ENCODE measurements at places on chromosomes 3 and 15. TPM values are rescaled to one million over a fixed set of nuclear protein-coding genes. Genes with fewer than 3 reads are reported as not detected.

DNA sequence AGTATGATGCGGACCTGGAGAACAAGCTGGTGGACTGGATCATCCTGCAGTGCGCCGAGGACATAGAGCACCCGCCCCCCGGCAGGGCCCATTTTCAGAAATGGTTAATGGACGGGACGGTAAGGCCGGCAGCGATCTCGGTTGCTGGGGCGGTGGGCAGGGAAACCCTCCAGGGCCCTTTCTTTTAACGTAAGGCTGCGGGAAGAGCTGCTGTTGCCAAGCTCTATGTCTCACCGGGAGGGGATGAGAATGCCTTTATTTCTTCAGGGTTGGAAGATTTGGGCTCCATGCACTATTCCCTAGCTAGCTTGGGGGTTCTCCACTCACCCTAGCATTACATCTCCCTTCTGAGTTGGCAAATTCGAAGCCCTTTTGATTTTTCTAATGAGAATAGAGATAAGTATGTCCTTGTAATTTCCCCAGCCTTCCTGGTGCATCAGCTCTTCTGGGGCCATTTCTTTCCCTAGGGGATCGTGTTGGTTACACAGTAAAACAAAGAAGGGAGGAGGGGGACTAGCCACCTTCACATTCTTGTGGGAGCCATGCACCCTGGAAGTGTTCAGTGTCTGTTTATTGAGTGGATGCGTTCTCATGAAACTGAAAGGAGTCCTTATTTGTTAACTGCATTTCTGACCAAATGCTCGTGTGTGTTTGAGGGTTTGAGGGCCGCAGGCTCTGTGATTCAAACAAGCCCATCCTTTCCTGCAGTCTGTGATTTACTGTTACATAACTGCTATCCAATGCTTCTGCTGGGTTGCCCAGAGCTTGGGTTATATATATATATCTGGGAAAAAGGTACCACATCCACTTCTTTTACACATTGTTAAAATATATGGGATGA lies 982 bp downstream of the TAGLN3 start:
- peaks cover 12% of the 10 kb centered on the region for H3K36me3 ChIP-seq
- H3K27ac ChIP-seq, result peak overlapping the region; percentile 98
- peaks cover 19% of the 10 kb centered on the region for H3K27me3 ChIP-seq
- peaks cover 41% of the 10 kb centered on the region for H3K4me1 ChIP-seq

DNA sequence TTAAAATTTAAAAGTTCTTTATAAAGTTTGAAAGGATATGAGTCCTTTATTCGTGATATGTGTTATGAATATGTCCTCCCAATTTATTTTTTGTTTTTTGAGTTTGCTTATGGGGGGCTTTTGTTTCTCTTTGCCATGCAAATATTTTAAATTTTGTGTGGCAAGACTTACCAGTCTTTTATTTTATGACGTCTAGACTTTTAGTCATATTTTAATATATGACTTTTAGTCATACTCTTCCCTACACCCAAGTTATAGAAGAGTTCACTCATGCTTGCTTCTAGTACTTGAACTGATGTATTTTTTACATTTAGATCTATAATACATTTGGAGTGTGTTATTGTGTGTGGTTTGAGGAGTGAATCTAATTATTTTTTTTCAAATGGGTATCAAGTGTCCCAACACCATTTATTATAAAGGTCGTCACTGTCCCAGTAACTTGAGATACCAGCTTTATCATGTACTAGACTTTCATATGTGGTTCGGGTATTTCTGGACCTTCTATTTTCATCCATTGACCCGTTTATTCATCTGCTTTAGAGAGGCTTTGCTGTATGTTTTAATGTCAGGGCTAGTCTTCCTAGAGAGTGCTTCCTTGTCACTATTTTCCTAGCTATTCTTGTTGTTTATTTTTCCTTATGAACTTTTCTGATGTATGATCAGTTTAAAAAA lies 755 bp downstream of the PARP15 start:
- H3K4me1 ChIP-seq, result peaks cover 2% of the 10 kb centered on the region
- no peak overlapping the region for H3K27ac ChIP-seq
- no peak for DNase-seq
- peaks cover 17% of the 10 kb centered on the region for H3K36me3 ChIP-seq
- H3K4me3 ChIP-seq, result peak overlapping the region; percentile 34

DNA sequence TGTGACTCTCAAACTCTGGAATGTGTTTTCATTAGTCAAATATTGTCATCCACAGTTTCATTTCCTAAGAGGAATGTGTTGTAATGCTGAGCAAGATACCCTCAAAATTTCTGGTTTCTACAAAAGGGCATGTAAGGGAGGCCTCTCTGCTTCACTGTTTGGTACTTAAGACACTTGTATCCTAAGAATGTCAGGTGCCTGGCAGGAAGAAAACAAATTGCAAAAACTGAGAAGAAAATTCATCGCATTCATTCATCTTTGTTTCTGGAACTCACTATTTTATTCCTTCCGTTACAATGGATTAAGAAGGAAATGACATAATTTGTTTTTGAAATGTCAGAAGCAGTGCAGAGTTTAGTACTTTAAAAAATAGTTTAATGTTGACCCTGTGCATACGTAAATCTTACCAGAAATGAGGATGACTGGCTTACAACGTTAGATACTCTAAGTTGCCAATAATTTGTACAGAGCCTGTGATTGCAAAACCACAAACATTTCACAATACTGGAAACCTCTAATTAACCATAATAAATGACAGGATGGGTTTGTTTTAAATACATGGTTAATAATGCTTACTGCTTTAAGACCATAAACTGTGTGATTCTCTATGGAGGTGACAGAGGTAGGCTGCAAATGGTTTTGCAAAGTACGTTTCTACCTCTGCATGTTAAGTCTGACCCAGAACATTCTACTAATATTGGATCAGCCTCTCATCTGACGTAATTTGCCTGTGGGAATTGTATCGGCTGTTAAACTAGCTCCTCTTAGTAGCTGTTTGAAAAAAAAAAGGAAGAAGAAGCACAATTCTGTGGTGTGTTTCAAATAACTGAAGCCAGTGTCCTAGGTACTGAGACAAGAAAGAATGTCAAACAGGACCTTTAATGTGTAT lies 477.8 kb downstream of the RBMS3 start:
- DNase-seq, result no peak
- no peaks in the 10 kb centered on the region for H3K36me3 ChIP-seq
- H3K4me1 ChIP-seq, result peaks cover 33% of the 10 kb centered on the region

DNA sequence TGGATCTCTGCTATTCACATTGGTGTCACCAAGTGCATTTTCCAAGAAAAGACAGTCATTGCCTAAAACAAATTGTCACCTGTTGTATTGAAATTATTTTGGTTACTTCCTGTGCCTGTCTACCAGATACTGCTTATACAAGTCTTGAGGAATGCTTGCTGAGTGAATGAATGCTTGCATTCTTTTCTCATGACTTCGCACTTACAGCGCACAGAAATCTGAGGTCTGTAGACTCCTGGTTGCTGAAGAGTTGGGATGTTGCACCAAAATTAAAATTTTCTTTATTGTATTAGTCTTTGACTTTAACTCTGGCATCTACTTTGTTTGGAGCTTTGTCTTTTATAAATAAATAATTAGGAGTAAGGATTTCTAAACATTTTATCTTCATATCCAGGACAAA lies 28.4 kb downstream of the SH3GL3 start:
- no peak overlapping the region for H3K4me3 ChIP-seq
- H3K27ac ChIP-seq, result no peak overlapping the region
- no peaks in the 10 kb centered on the region for H3K4me1 ChIP-seq
- no peaks in the 10 kb centered on the region for H3K27me3 ChIP-seq
- H3K36me3 ChIP-seq, result no peaks in the 10 kb centered on the region

DNA sequence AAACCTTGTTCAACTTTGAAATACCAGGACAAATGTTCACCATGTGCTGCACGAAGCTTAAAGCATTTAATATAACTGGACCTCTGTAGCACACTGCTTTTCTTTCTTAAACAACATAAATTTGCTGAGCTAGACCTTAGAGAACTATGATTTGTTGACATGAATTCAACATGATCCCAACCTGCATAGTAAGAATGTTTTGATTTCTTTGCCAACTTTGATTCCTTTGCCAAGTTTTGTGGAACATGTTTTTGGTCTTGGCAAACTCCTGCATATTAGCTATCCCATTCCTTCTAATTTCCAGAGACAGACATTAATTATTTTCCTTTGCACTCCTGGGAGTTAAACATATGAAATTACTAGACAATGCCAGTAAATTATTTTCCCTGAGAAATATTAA lies 197.2 kb upstream of the RBMS3 start:
- no peak overlapping the region for H3K4me3 ChIP-seq
- no peaks in the 10 kb centered on the region for H3K4me1 ChIP-seq
- peaks cover 5% of the 10 kb centered on the region for H3K36me3 ChIP-seq

- peaks cover 5% of the 10 kb centered on the region for H3K4me1 ChIP-seq
- DNase-seq, result no peak
- H3K4me3 ChIP-seq, result no peak overlapping the region
- H3K36me3 ChIP-seq, result no peaks in the 10 kb centered on the region
- no peak overlapping the region for H3K27ac ChIP-seq
These were observed 415.3 kb downstream of the TIGIT start for GRCh38 chr3:114709102-114709501.

DNA sequence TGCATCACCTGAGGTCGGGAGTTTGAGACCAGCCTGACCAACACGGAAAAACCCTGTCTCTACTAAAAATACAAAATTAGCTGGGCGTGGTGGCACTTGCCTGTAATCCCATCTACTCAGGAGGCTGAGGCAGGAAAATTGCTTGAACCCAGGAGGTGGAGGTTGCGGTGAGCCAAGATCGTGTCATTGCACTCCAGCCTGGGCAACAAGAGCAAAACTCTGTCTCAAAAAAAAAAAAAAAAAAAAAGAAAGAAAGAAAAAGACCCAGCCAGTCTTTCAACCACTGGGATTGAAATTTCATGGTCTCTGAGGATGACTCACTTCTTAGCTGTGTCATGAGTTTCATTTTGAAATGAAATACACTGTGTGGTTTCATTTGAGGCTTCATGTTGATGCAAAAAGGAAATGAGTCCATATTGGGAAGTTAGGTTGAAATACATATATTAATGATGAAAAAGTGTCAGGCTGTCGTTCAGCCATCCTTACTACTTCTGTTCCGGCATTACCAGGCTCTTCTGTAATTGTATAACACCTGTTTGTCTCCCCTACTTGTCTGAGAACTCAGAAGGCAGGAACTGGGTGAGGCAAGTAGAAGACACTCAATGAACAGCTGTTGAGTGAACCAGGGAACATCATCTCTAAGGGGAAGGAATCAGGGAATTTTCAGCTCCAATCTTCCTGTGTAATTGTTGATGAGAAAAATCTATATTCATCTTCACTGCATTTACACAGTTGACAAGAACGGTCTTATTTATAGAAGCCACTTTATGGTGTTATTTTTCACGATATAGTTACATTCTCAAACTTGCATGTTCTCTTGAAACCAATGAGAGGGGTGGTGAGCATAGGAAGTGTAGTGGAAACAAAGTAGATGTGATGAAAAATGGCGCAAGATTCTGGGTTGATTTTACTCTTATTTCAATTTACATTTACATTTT lies 87.4 kb downstream of the NFKBIZ start:
- no peaks in the 10 kb centered on the region for H3K36me3 ChIP-seq
- no peaks in the 10 kb centered on the region for H3K4me1 ChIP-seq
- H3K27me3 ChIP-seq, result no peaks in the 10 kb centered on the region
- H3K27ac ChIP-seq, result no peak overlapping the region

DNA sequence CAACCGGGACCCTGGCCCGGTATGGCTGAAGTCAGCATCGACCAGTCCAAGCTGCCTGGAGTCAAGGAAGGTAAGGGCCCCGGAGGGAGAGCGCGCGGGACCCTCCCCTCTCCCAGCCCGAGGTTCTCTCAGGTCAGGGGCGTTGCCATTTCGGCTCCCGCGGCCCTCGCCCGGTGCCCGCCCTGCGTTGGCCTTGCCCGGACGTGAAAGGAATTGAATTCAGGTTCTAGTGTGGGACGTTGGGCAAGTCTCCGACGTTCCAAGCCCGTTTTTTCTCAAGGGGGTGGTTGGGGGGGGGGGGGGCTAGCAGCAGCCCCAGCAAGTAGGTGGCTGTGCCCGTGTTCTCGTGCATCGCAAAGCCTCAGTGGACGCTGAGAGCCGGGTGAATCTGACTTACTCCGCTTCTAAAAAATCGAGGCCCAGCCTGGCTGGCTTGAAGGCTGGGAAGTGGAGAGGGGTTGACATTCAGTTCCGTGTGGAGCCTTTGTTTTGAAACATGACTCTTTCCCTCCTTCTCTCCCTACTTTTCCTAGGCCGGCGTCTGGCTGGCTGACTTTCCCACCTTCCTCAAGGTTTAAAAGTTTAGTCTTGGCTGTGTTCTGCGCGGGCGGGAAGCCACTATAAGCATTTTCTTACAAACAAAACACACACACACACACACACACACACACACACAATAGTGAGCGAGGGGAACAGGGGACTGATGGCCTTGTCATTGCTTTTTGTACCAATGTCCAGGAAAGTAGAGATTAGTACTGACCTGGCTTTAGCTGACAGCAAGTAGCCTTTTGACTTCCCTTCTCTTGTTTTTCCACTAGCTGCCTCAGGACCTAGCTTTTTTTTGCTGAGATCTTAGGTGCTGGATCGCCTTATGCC lies at the start of gene UTS2B:
TSS of gene UTS2B (minus strand) at position 873 of the 876 bp plus-strand sequence. CDS start 48,337 bp downstream, outside the sequence.
- peaks cover 8% of the 10 kb centered on the region for H3K27me3 ChIP-seq
- H3K4me1 ChIP-seq, result peaks cover 31% of the 10 kb centered on the region
- H3K27ac ChIP-seq, result peak within 1 kb of the TSS; percentile 99
- H3K36me3 ChIP-seq, result no peaks in the 10 kb centered on the region
- peak within 1 kb of the TSS; percentile 97 for H3K4me3 ChIP-seq

DNA sequence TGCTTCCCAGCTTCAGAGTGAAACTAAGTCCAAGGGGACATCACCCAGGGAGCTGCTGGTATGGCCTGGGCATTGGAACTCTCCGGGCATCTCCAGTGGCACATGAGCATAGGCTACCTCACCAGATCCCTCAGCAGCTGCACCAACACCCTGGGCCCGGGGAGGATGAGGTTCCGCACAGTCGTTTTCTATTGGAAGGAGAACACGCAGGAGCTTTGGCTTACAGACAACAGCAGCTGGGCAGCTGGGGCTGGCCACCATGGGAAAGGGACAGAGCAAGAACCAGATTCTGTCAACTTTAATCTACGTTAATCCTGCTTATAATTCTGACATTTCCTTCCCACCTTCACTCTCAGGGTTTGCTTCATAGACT lies 65.5 kb downstream of the MYO1E start:
- peaks cover 2% of the 10 kb centered on the region for H3K27me3 ChIP-seq
- H3K4me3 ChIP-seq, result no peak overlapping the region
- no peak overlapping the region for H3K27ac ChIP-seq

DNA sequence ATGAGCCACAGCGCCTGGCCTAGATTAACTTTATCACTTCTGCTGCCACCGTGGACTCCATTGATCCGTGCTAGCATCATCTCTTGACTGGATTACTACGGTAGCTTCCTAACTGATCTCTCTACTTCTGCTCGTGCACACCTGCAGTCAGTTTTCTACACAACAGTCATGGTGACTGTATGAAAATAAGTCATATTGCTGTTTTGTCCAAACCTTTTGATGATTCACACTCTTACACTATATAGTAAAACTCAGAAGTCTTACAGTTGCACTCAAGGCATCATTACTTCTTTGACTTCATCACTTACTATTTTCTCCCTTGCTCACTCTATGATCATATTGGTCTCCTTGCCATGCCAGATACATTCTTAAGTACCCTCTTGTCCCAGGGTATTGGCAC lies 10.1 kb downstream of the PDCD6IP start:
- no peak overlapping the region for H3K27ac ChIP-seq
- no peak for DNase-seq
- H3K4me1 ChIP-seq, result no peaks in the 10 kb centered on the region
- H3K4me3 ChIP-seq, result no peak overlapping the region

SPINT1 gene
- total RNA-seq, result 6.0 TPM

TMEM266 gene
- 1.3 TPM for total RNA-seq

CASR gene
- not detected for total RNA-seq

CLEC3B gene
- not detected for total RNA-seq

FAM174B gene
- 8.6 TPM for total RNA-seq

RFC4 gene
- total RNA-seq, result 36.3 TPM

FBXL22 gene
- total RNA-seq, result not detected

SERINC4 gene
- total RNA-seq, result not detected

ZNF654 gene
- total RNA-seq, result 11.8 TPM

TM4SF4 gene
- not detected for total RNA-seq

TRIP4 gene
- 48.7 TPM for total RNA-seq

GOLGA8S gene
- not detected for total RNA-seq
